GM12892 (cell line): ENCODE measurements at places on chromosomes 16 and 17.

DNA sequence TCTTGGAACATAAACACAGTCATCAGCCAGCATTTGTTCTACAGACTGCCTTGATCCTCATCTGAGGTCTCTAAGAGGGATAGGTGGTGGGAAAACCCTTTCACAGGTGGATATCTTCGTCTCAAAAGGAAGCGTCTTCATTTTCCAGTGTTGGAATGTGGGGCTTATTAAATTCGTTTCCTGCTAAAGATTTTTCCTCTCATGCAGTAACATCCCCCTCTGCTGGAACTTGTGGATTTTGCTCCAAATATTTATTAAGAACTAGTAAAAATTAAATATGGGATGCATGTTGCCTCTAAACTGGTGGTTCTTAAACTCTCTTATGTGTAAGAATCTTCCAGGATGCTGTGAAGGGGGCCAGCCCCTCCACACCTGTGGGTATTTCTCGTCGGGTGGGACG lies 20.1 kb upstream of the MLYCD start:
- DNase-seq = no peak

GRCh38 chr17:73989671-73990070 lies 213.8 kb upstream of the RPL38 start:
- no peak for DNase-seq

GRCh38 chr16:16080465-16081065 lies 131.1 kb downstream of the ABCC1 start:
- DNase-seq = no peak

DNA sequence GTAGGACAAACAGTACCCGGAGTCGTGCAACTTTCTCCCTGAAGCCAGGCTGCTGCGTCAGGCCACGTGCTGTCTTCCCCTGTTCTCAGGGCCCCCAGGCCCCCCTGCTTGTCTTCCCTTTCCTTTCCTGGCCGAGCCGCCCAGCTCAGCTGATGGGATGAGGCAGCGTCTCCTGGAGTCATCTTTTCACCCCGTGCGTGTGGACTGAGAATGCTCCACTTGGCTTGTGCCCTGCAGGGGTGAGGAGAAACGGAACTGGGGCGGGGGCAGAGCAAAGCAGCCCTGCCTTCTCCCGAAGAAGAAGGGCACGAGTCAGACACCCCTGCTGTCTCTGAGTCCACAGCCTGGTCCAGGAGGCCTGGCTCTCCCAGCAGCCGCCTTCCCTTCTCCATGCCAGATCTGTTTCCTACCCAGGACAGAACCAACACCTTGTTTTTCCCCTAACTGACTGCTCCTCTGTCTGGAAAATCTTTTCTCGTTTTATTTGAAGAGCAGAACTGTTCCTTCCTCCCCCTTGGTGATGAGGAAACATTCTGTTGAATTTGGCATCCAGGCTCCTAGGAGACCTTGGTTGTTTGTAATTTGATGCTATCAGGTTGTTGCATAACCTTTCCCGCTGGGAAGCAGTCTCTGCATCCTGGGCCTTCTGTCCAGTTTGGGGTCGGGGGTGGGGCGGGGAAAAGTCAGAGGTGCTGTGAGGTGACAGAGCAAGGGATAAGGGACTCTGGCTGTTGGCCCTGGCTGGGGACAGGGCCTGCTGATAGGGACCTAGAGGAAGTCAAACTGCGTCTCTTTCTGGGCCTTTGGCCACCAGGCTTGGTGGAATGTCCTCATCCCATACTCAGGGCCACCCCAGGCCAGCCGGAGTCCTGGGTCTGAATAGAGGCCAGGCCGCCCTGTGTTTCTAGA lies 78.8 kb downstream of the WIPI1 start:
- no peak for DNase-seq

GRCh38 chr17:32894245-32894644 lies 17.3 kb upstream of the MYO1D start:
- no peak for DNase-seq

DNA sequence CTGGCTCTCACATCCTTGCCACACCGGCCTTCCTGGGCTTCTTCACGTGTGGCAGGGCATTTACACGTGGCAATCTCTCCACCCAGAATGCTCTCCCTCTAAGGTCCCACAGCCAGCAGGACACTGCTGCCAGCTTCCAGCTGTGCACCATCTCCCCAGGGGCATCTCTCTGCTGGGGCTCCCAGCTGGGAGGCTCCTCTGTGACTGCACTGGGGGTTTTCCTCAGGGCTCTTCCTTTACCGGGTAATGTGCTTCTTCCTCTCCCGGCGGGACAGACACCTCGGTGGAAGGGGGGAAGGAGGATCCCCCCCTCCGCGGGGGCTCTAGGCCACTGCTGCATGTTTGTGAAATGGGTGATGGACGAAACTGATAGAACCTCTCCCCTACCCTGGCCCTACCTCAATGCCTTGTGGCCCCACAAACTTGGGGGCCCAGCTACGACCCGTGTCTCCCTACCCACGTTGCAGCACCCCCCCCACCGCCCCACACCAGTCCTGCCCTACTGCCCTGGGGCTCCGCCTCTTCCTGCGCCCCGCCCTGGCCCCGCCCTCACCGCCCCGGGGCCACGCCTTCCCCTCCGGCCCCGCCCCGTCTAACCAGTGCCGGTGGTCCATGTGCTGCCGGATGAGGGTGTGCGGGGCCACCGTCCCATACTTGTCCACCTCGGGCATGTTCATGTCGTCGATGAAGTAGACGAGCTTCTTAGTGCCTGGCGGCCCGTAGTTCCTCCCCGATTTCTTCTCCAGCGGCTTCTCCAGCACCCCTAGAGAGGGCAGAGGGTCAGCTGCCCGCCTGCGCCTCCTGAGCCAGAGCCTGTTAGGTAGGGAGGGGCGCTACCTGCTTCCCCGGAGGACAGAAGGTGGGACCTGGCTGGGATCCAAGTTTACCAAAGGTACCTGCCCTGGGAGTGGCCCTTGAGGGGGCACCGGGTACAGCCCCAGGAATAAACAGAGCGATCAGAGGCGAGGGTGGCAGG lies 92.6 kb downstream of the DNAH17 start:
- DNase-seq = peak; percentile 87

- no peak for DNase-seq
These were observed 22.5 kb upstream of the MYO1D start for GRCh38 chr17:32899236-32900013.

- DNase-seq = no peak
These were observed 22.3 kb upstream of the MPRIP start for GRCh38 chr17:17019891-17020456.

DNA sequence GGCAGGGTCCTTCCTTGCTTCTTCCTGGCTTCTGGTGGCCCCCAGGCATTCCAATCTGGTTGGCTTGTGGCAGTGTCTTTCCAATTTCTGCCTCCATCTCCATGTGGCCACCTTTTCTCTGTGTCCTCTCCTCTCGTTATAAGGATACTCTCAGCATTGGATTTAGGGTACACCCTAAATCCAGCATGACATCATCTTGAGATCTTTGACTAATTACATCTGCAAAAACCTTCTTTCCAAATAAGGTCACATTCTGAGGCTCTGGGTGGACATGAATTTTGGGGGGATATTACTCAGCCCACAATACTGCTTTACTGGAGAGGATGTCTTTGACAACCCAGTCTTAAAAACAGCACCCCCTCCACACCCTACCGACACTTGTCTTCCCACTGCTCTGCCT lies 18.9 kb upstream of the CFAP20 start:
- DNase-seq = no peak

DNA sequence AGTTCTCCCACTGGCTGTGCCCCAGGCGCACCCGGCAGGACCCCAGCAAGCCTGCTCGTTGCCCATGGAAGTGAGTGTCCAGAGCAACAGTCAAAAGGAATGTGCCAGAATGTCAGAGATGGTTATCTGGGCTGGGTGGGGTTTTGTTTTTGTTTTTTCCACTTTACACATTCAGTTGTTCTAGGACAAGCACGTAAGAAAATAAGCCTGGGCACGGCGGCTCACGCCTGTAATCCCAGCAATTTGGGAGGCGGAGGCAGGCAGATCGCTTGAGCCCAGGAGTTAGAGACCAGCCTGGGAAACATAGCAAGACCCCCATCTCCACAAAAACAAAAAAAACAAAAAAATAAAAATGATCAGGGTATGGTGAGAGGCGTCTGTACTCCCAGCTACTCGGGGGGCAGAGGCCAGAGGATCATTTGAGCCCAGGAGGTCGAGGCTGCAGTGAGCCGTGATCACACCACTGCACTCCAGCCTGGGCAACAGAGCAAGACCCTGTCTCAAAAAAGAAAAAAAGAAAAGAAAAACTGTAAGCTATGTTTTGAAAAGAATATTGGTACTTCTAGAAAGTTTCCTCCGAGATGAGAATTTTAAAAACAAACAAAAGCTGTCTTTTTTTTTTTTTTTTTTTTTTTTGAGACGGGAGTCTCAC lies 8.3 kb downstream of the NDUFAF8 start:
- no peak for DNase-seq

DNA sequence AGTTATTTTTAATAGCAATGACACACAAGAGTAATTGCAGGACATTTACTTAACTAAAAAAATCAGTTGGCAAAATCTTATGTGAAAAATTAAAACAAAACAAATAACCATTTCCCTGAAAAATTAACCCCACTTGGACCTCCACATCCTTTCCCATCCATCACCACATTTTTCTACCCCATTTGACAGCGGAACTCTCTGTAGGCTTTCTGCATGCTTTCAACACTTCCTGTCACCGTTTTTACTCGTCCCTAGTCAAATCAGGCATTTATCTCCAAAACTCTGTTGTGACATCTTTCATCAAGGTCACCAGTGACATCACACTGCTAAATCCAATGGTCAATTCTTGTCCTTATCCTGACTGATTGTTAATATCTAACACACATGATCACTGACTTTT lies 27.5 kb downstream of the KCNJ16 start:
- DNase-seq = no peak

DNA sequence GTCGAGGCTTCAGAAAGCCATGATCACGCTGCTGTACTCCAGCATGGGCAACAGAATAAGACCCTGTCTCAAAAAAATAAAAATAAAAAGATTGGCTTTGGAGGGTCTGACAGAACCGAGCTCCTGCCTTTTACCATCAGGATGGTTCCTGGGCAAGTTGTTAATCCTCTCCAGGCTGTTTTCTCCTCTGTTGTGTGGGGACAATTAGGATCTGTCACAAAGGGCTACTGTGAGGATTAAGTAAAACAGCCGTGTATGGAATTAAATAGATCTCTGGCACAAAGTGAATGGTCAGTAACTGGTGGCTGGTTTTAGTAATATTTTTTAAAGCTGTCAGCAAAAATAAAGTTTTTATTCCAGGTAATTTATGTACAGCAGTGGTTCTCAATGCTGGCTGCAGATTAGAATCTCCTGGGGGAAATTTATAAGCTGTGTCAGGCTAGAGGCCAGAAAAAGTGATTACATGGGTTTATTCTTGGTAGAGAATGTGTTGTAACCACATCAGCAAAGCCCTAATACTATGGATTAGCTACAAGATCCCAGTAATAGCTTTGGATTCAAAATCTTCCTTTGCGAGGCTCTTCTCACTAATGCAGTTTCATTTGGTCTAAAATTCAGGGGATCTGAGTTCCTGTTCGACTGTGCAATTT lies 47.2 kb downstream of the GPRC5B start:
- no peak for DNase-seq

GRCh38 chr17:40535924-40536294 lies 29.4 kb downstream of the CCR7 start:
- DNase-seq = no peak

DNA sequence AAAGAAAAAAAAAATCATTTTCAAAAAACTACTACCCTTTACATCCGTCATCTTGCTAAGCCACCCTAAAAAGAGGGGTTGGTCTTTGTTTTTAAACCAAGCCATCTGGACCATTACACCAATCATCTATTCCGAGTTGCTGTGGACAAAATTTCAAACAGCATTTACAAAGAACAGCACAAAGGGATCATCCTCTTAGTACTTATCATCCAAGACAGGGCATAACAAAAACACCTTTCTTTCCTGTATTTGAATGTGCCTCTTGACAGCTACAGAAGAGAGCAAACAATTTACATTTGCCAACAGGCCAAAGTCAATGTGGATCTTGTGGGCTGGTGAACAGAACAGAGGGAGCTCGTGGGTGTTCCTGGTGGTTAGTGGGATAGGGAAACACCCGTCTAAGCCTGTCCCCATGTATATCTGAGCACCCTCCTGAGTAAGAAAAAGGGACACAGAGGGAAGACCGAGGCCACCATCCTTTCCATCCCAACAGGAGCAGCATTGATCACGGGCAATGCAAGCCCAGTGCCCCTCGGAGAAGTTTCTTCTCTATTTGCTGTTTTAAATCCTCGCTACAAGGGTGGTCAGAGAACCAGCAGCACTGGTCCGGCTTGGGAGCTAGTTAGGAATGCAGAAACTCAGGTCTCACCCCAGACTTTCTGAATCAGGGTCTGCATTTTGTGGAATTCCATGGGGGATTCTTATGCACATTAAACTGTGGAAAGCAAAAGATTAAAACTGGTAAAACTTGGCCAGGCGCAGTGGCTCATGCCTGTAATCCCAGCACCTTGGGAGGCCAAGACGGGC lies 1.9 kb downstream of the SLC39A11 start:
- DNase-seq = no peak

- no peak for DNase-seq
These were observed 8.8 kb downstream of the VPS53 start for GRCh38 chr17:705863-706262.

DNA sequence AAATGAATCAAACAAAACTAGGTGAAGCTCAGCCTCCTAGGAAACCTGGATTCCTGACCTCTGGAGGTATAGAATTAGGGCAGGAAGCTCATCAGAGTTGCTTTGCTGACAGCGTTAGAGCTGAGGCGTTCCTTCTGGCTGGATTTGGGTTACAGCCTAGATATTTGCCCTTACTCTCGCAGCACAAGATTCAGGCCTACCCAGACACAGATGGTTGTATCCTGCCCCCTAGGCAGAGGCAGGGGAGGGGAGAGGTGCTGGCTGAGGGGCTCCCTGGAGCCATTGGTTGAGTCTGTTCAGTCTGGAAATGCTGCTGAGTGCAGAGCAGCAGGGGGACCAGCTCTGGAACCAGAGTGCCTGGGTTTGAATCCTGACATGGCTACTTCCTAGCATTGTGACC lies 78.4 kb downstream of the MPRIP start:
- no peak for DNase-seq

DNA sequence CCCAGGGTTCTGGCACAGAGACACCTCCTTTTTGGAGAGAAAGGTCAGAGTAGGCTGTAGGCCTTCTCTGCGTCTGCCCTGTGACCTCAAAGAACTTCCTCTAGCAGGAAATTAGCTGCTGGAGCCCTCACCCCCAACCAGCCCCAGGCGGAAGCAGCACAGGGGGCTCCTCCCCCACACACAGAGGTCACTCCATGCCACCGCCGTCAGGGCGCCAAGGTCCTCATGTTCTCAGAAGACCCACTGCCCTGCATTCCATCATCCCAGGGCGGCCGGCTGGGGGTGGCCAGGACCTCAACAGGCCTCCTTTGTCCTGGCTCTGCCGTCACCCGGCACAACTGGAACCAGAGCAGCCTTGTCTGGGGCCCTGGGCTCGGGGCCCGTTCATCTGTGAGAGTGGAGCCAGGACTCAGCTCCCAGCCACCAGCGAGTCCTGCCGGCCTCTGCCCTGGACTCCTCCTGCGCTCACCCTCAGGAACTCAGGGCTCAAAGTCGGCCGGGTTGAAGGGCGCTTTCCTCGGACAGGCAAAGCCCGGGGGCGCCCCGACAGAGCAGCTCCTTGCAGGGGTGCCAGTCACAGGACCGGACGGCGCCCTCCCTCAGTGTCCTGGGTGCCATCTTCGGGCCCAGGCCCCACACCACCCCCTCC lies 1.2 kb downstream of the TMC6 start:
- peak; percentile 78 for DNase-seq
